ENCODE measurements at places on chromosomes 13 and 19.
A peak's percentile ranks its signal among the peaks of the same experiment; 100 is the strongest.

DNA sequence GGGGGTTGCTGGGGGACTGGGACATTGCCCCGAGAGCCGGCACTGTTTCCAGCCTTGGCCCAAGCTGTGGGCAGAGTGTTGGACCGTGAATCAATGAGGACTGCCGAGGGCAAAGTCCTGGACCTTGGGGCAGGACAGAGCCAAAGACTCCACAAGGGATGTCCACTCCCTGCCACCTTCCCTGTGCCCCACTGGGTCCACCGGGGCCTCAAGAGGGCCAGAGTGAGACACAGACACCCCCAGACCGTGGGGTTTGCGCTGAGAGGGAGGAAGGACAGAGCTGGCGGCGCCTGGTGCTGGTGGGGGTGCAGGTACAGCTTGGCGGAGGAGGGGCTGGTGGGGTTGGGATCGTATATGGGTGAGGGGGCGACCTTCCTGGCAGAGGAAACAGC is 11.8 kb downstream of the MAST3 start:
- DNase-seq, result no peak
- H3K27ac ChIP-seq, result no peak overlapping the region
- H3K36me3 ChIP-seq, result no peaks in the 10 kb centered on the region
- H3K4me3 ChIP-seq, result peak overlapping the region; percentile 63
- H3K27me3 ChIP-seq, result no peaks in the 10 kb centered on the region

DNA sequence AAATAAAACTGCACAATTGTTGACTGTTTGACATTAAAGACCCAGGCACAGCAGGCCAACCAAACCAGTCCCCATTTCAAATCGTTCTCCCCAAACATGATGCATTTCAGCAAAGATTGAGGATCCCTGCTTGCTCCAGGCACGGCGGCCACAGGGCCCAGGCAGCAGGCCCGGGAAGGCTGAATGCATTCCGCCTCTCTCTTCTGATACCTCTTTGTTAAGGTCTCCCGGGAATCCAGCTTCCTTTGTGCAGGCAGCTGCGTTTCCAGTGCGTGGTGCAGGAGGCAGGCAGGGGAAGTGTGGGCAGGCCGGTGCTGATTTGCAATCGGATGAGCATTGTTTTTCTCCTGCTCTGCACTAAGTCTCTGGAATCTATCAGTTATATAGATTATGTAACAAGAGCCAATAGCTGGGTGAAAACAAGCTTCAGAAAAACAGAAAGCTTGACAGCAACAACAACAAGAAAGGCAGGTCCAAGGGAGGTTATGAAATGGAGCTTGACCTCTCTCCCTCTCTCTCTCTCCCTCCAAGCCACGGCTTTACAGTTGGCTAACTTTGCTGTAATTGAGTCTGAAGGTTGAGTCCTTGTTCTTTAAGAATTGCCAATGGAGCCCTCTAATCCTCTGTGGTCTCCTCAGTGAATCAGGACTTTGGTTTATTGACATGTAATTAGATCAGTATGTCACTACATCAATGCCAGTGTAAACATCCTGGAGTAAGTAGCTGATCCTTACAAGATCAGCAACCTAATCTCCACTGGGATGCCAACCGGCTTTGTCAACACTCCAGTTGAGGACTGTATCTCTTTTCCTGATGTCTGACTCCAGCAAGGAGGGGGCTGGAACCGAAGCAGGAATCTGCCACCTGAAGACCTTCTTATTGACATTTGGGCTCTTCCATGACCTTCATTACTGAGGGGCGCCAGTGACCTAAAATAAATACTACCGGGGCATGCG is 338.0 kb downstream of the TEX29 start:
- DNase-seq, result no peak
- H3K4me3 ChIP-seq, result no peak overlapping the region
- no peaks in the 10 kb centered on the region for H3K27me3 ChIP-seq
- no peaks in the 10 kb centered on the region for H3K4me1 ChIP-seq
- no peaks in the 10 kb centered on the region for H3K36me3 ChIP-seq

DNA sequence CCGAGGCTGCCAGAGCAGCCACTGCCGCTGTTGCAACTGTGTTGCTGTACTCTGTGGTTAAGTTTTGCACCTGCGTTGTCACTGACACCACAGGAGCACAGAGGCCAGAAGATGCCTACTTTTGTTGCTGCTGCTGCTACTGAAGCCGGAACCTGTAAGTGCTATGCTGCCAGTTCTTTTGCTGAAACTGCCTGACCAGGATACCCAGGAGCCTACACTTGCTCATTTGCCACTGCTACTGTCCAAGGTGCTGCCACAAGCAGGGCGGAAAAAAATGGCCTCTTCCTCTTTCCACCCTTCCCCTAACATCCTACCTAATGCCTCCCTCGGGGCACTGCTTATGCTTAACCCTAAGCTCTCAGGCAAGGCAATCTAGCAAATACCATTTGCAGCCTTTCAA is 29.0 kb upstream of the NBEA start:
- no peaks in the 10 kb centered on the region for H3K27me3 ChIP-seq
- no peak overlapping the region for H3K27ac ChIP-seq
- no peak for DNase-seq
- H3K4me1 ChIP-seq, result no peaks in the 10 kb centered on the region
- no peak overlapping the region for H3K4me3 ChIP-seq

DNA sequence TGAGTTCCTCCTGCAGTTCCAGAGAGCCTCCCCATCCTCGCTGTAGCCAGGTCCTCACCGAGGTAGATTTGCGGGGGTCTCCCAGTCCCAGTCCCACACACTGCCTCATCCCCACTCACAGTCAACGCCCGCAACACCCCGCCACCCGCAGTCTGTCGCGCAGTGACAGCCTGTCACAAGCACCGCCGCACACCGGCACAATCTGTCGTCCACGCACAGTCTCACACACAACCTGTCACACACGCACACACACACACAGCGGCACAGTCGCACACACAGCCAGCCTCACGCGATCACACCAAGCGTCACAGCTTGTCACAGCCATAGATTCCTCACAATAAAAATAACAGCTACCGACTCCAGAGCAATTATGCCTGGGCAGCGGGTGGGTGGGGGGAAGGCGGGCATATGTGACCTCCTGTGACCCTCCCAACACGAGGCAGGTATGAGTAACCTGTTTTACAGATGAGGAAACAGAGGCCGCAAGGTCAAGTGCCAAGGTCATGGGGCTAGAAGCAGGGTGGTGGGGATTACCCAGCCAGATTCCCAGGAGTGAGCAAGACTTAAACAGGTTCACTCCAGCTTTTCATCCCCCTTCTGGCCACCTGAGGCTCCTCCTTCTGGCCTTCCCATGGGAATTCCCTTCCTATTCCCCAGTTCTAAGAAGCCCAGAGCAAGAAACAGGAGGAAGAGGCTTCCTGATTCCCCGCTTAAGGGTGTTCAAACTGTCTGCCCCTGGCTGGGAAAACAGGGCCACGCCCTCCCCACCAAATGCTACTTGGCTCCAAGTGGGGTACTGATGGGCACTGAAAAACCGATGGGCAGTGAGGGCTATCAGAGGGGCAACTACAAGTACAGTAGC is 13.9 kb downstream of the NFIX start:
- no peak for DNase-seq
- H3K4me3 ChIP-seq, result no peak overlapping the region
- no peaks in the 10 kb centered on the region for H3K27me3 ChIP-seq
- peak overlapping the region; percentile 94 for H3K27ac ChIP-seq
- no peaks in the 10 kb centered on the region for H3K36me3 ChIP-seq

- no peak overlapping the region for H3K27ac ChIP-seq
- peak overlapping the region; percentile 47 for H3K4me3 ChIP-seq
- DNase-seq, result no peak
- H3K36me3 ChIP-seq, result no peaks in the 10 kb centered on the region
Observed at GRCh38 chr19:522726-523125, 8.8 kb upstream of the CDC34 start.

- no peak overlapping the region for H3K4me3 ChIP-seq
- no peaks in the 10 kb centered on the region for H3K27me3 ChIP-seq
- no peaks in the 10 kb centered on the region for H3K36me3 ChIP-seq
- no peak for DNase-seq
Observed at GRCh38 chr19:741506-742131, 9.3 kb upstream of the MISP start.

DNA sequence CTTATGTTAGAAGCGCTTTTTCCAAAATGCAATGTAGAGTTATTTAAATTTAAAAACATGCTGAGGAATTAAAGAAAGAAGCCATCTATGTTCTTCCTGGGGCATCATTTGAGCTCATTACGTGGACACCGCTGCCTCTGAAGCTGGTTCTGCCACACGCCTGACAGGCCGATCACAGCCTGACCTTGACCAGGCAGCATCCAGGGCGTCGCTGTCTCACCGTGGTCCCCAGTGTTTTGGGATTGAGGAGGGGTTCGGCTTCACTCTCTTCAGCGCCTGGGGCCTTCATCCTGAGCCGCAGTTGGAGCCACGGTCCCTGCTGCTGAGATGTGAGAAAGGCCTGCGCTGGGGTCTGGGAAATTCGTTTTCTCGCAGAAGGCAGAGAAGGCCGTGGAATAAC is 64.0 kb downstream of the ATP11A start:
- DNase-seq, result no peak
- no peaks in the 10 kb centered on the region for H3K36me3 ChIP-seq
- no peaks in the 10 kb centered on the region for H3K27me3 ChIP-seq
- H3K4me3 ChIP-seq, result no peak overlapping the region
- no peak overlapping the region for H3K27ac ChIP-seq
- H3K4me1 ChIP-seq, result peaks cover 17% of the 10 kb centered on the region

- H3K27ac ChIP-seq, result no peak overlapping the region
- no peak for DNase-seq
- no peaks in the 10 kb centered on the region for H3K27me3 ChIP-seq
- no peaks in the 10 kb centered on the region for H3K4me1 ChIP-seq
- no peaks in the 10 kb centered on the region for H3K36me3 ChIP-seq
Observed at GRCh38 chr13:34352958-34353357, 535.0 kb downstream of the RFC3 start.

- peak overlapping the region; percentile 67 for H3K27ac ChIP-seq
- no peak overlapping the region for H3K4me3 ChIP-seq
- no peaks in the 10 kb centered on the region for H3K27me3 ChIP-seq
- no peak for DNase-seq
- no peaks in the 10 kb centered on the region for H3K36me3 ChIP-seq
Observed at GRCh38 chr13:51589793-51590192, 5.5 kb downstream of the WDFY2 start.

DNA sequence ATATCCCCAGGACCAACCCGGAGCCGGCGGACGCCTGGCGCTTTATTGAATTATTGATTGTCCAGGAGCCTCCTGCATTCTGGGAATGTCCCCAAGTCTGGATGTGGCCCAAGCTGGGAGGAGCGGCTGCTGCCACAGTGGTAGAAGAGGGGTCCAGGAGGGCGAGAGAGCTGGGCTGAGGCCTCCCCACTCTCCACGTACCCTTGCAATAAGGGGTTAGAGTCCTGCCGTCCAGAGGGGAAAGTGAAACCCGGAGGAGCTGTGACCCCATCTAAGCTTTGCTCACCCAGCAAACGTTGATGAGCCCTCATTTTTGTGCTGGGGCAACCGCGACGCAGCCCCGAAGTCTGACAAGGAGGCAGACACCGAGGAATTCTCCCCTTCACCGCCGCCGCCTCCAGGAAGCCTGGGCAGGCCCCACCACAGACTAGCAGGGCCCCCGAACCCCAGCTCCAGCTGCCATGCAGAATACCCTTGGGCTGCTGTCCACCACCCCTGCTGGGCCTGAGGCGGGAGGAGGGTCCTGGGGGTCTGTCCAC is 1.4 kb upstream of the C2CD4C start:
- peaks cover 8% of the 10 kb centered on the region for H3K4me1 ChIP-seq
- H3K36me3 ChIP-seq, result no peaks in the 10 kb centered on the region
- H3K27ac ChIP-seq, result no peak overlapping the region
- no peaks in the 10 kb centered on the region for H3K27me3 ChIP-seq
- no peak for DNase-seq

DNA sequence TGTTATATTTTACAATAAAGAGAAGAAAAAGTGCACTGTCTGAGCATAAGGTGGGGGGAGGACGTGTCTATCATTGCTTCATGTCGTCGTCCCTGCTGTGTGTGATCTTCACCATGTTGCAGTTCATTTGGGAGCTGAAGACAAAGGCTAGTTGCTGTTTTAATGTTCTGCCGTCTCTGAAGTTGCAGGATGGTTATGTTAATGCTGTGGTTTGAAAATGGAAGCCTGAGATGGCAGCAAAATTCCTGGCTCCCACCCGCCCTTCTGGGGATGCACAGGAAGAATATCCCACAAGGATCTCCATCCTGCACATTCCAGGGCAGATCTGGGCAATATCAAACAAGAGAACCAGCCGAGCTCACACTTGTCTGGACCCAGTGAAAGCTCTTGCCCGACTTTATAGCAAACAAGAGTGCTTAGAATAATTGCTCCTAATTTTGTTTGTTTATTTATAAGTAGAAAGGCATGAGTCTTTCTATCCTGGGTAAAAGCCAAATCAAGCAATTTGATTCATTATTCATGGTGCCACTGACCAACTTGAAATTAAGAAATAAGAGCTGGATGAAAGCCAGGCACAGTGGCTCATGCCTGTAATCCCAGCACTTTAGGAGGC is 110.3 kb upstream of the ABCC4 start:
- H3K4me3 ChIP-seq, result no peak overlapping the region
- DNase-seq, result no peak
- H3K36me3 ChIP-seq, result no peaks in the 10 kb centered on the region
- no peaks in the 10 kb centered on the region for H3K27me3 ChIP-seq
- H3K27ac ChIP-seq, result no peak overlapping the region
- H3K4me1 ChIP-seq, result no peaks in the 10 kb centered on the region

GRCh38 chr19:3249408-3249807 is 24.9 kb downstream of the CELF5 start:
- H3K36me3 ChIP-seq, result no peaks in the 10 kb centered on the region
- no peaks in the 10 kb centered on the region for H3K27me3 ChIP-seq

- H3K4me3 ChIP-seq, result no peak overlapping the region
- H3K27ac ChIP-seq, result no peak overlapping the region
- no peaks in the 10 kb centered on the region for H3K27me3 ChIP-seq
- no peak for DNase-seq
- no peaks in the 10 kb centered on the region for H3K36me3 ChIP-seq
Observed at GRCh38 chr13:72144636-72145035, 277.6 kb upstream of the DACH1 start.

DNA sequence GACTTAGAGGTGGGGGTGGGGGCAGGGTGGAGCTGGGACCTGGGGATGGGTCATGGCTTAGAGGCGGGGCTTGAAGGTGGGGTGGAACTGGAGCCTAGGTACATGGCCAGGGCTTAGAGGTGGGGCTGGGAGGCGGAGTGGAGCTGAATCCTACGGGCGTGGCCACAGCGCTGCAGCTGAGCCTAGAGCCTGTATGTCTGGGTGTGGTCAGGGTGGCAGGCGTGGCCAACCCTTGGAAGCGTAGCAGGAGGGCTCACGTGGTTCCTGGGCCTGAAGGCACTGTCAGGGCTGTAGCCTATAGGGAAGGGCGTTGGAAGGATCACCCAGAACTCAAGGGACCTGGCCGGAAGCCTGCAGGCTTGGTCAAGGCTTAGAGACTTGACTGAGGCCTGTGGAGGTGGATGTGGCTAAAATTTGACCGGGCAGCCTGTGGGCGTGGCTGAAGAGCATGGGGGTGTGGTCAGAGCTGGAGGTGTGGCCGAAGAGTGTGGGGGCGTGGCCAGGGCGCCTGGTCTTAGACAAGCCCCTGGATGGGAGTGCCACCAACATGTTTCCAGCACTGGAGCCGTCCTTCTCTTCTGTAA is 24.3 kb downstream of the COLGALT1 start:
- H3K36me3 ChIP-seq, result no peaks in the 10 kb centered on the region
- no peaks in the 10 kb centered on the region for H3K4me1 ChIP-seq
- DNase-seq, result peak; percentile 66
- H3K27ac ChIP-seq, result no peak overlapping the region
- no peak overlapping the region for H3K4me3 ChIP-seq
- H3K27me3 ChIP-seq, result no peaks in the 10 kb centered on the region

GRCh38 chr13:52615134-52615801 is 27.0 kb upstream of the HNRNPA1L2 start:
- peaks cover 3% of the 10 kb centered on the region for H3K4me1 ChIP-seq
- no peak for DNase-seq
